Stimulated activated CD4-positive, alpha-beta T cell treated with anti-CD3 and anti-CD28 coated beads, Interleukin-1b, Interleukin-23, amount 100 ng/mL, for 1 hour (primary cell): ENCODE measurements at places on chromosomes 3 and 15.

- no peak for DNase-seq
Observed at GRCh38 chr15:61697796-61698195, 362.5 kb downstream of the VPS13C start.

DNA sequence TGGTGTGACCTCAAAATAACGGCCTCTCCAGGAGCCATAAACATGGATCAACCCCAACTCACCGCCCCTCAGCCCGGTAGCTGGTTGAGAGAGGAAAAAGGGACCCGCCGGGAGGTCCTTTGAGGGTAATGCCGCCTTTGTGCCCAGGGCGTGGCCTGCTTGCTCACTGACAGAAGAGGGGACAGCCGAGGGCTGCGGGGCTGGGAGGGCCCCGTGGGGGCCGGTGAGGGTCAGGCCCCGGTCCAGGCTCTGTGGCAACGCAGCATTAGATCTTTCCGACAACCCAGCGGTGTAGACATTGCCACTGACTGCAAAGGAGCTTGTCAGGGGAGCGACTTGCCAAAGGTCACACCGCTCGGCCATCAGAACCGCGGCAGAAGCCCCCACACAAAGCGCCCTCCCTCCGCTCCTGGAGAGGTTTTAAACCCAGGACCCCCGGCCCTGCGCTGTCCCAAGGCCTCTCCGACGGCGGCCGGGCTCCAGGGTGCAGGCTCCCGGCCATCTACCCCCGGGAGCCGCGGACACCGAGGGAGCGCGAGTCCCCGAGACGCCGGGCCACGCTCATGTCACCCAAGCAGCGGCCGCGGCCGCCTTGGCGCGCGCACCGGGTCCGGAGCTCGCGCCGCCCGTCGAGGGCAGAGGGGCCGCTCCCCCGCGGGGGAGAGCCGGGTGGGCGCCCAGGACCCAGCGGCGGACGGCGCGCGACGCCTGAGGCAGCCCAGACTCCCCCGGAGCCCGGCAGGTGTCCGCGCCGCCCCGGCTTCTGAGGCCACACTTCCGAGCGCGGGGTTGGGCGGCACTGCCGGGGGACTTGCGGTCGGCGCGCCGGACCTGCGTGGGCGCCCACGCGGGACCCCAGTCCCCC is 975 bp downstream of the PCSK6 start:
- DNase-seq: no peak

DNA sequence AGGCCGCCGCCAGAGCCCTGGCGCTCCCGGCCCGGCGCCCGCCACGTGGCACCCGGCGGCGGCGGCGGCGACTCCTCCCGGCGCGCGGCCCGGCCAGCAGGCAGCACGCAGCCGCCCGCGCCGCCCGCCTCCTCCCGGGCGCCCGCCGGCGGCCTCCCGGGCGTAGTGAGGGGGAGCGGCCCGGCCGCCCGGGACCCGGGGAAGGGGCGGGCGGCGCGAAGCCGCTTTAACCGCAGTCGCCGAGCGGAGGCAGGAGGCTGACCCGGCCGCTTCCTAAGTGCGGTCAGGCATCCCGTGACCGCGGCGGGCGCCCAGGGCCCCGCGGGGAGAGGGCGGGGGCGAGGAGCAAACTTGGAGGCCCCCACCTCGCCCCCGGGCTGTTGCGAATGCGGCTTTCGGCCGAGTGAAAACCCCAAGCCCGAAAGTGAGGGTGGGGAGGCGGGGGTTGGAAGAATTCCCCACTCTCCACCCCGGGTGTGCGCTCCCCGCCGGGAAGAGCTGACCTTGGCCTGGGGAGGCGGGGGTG is 1.7 kb upstream of the HES1 start:
- no peak for DNase-seq

GRCh38 chr15:69731081-69731330 is 278.4 kb downstream of the RPLP1 start:
- DNase-seq: no peak

DNA sequence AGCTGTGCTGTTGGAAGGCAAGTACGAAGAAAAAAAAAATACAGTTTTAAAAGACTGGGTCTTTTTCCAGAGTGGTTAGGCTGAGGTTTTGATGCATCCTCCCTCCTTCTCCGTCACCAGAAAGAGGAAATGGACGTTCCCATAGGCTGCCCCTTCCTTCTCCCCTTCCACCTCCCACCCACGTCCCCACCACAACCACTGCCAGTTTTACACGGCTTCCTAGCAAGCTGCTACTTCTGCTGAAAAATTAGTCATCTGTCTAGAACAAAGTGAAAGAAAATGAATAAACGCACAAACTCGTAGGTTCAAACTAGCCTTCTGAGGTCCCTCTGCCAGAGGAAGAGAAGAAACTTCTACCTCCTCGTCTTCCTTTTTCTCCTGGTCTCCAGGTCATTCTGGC is 71.6 kb upstream of the RPL35A start:
- DNase-seq: no peak

DNA sequence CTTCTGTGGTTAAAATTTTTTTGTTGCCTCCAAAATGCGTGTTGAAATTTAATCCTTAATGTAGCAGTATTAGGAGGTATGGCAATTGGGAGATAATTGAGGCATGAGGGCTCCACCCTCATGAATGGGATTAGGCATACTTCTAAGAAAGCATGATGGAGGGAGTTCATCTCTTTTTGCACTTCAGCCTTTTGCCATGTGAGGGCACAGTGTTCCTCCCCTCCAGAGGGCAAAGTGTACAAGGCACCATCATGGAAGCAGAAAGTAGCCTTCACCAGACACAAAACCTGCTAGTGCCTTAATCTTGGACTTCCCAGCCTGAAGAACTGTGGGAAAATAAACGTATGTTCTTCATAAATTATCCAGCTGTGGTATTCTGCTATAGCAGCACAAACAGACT is 429.5 kb downstream of the ZIC1 start:
- no peak for DNase-seq

GRCh38 chr15:74857082-74857655 is 14.2 kb upstream of the ULK3 start:
- no peak for DNase-seq

GRCh38 chr3:4501437-4501836 is 8.3 kb downstream of the ITPR1 start:
- no peak for DNase-seq

GRCh38 chr3:105906836-105907235 is 38.0 kb upstream of the CBLB start:
- no peak for DNase-seq

GRCh38 chr3:58658508-58658907 is 8.1 kb downstream of the FAM3D start:
- no peak for DNase-seq

DNA sequence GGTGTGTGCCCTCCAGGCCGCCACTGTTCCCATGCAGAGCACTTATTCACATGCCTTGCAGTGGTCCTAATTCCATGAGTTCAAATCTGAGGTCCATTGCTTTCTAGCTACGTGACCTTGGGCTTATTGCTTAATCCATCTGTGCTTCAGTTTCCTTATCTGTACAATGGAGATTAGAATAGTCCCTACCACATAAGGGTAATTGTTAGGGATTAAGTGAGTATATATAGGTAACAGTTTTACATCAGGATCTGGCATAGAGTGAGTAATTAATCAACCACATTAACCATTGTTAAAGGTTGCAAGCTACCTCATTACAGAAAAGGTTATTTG is 7.6 kb downstream of the CPN2 start:
- DNase-seq: no peak

DNA sequence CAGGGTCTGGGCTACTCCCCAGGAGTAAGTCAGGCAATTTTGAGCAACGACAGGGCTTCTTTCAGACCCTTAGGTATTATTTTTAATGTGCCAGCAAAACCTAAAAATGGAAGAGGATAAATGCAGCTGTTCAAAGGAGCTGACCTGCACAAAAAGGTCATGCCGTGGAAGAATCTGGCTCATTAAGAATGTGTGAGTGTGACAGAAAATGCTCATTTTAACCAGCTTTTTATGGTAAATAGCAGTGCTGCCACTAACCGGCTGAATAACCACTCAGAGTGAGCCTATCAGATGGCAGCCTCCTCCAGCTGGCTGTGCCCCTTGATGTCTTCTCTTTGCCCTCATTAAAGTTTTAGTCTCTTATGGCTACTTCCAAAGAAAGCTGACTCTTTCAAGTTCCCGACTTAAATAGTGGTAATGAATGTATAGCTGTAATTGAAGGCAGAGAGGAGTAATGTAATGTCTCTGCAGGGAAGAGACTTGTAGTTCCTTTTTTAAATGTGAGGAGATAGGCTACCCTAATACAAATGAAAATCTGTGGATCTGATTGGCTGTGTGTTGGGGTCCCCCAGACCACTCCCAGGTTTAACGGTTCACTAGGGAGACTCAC is 9.5 kb upstream of the FSTL1 start:
- DNase-seq: no peak

DNA sequence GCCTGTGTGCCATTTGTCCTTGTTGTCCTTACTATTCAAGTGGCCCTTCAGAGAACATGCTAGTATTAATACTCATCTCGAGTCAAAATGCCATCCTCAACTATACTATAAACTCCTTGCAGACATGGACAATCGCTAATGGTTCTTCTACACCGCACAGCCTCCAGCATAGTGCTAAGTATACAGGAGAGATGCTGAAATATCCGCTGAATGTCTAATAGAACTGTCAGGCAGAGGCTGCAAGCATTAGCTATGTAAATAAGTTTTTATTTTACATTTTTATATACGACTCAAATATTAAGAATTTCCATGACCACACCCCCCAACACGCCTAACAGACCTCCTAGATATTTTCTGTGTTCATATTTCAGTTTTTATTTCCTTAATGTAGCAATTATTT is 39.4 kb downstream of the AAGAB start:
- no peak for DNase-seq

- DNase-seq: no peak
Observed at GRCh38 chr15:41806291-41807181, 21.4 kb upstream of the JMJD7 start.

GRCh38 chr3:57018246-57018645 is 42.2 kb upstream of the SPATA12 start:
- DNase-seq: no peak

GRCh38 chr3:128605091-128606046 is 45.2 kb downstream of the RPN1 start:
- no peak for DNase-seq

DNA sequence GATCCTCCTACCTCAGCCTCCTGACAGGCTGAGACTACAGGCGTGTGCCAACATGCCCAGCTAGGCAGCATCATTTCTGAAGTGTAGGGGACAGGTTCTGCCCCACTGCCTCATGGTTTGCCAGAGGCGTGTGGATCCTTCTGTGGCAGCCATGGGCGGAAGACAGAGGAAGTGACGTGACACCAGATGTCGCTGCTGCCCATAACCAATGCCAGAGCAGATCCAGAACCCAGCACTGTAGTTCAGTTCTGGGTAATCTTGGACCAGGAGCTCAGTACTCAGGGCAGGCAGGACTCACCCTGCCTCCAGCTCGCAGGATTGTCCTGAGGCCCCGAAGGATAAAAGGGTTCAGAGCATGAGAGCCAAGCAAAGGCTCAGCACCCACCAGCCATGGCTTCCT is 8.2 kb downstream of the RBPMS2 start:
- no peak for DNase-seq

DNA sequence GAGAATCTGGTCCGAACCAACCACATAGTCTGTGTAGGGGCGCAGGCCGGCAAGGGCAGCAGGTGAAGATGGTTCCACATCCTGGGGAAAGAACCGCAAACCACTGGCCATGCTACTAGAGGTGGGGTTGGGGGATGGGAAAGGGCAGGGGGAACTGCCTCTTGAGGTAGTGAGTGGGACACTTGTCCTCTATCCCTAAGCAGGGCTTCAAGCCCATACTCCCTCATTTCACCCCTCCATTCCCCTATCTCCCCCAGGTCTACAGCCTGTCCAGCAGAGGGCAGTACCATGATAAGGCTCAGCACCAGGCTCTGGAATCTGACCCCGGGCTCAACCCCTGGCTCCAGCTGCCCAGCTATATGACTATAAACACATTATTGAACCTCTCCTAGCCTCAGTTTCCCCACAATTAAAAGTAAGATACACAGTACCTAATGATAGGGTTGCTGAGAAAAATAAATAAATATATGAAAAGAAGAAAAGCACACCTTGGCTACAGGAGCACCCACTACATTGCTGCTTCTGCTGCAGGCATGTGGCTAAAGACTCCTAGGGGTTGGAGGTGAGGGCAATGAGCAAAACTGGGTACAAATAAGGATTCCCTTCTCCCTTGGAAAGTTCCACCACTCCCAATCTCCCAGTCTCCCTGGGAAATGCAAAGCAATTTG is 6.3 kb downstream of the GORASP1 start:
- no peak for DNase-seq

DNA sequence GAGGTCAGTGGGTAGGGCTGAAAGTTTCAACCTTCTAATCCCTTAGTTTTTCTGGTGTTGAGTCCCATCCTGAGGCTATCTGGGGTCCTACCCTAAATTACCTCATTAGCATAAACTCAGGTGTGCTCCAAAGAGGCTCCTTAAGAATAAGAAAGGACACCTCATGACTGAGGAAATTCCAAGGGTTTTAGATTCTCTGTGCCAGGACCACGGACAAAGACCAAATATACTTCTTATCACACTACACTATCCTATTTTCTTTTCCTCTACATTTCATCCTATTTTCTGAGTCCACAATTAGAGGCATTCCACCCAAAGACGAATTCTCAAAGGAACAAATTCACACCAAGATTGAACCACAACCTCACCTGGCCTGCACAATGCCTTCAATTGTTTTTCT is 9.8 kb upstream of the THSD4 start:
- DNase-seq: no peak

GRCh38 chr15:50718700-50719125 is 32.1 kb upstream of the TRPM7 start:
- DNase-seq: no peak

DNA sequence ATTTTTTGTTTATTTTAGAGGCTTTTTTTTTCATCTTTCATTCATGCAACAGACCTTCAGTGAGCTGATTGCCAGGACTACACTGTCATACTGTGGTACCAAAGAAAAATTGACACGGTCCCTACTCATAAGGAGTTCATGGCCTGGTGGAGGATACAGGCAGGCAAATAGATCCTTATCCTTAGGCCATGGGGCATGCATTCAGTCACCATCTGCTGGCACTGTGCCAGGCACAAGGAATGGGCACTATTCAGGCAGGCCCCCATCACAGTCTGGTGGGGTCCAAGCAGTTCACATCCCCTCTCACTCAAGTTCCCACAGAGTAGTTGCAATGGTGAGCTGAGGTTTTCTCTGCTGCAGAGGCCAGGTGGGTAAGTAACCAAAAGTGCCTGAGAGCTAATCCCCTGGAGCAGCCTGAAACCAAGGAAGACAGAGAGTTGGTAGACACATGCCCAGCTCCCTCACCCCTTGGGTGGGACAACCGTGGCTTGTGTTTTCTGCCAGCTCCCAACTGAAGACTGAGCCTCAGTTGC is 17.3 kb downstream of the CISH start:
- DNase-seq: no peak

GRCh38 chr3:170257145-170257544 is 34.9 kb downstream of the PRKCI start:
- DNase-seq: no peak

DNA sequence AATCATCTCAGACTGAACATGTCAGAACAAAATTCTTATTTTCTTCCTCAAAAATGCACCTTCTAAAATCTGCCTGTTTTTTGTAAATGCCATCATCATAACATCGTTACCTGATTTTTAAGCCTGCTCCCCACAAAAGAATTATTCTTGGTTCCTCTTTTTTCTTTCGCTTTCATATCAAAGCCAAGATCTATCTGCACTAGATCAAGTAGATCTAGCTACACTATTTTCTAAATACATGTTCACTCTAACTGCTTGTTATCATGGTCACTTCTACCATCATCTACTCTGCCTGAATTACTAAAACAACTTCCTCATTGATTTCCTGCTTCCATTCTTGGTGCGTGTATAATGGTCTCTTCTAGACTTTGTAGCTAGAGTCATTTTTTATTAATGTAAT is 217.7 kb downstream of the ARPP21 start:
- DNase-seq: no peak
